NCI-H2029 treated with DMSO at 0.1 percent for 48 hours (cell line): ENCODE measurements at places on chromosomes 16 and 17.

- DNase-seq, result no peak
Observed at GRCh38 chr16:47258874-47259461, 115.2 kb upstream of the NETO2 start.

- no peak for DNase-seq
Observed at GRCh38 chr16:78277321-78278055, 178.0 kb downstream of the WWOX start.

DNA sequence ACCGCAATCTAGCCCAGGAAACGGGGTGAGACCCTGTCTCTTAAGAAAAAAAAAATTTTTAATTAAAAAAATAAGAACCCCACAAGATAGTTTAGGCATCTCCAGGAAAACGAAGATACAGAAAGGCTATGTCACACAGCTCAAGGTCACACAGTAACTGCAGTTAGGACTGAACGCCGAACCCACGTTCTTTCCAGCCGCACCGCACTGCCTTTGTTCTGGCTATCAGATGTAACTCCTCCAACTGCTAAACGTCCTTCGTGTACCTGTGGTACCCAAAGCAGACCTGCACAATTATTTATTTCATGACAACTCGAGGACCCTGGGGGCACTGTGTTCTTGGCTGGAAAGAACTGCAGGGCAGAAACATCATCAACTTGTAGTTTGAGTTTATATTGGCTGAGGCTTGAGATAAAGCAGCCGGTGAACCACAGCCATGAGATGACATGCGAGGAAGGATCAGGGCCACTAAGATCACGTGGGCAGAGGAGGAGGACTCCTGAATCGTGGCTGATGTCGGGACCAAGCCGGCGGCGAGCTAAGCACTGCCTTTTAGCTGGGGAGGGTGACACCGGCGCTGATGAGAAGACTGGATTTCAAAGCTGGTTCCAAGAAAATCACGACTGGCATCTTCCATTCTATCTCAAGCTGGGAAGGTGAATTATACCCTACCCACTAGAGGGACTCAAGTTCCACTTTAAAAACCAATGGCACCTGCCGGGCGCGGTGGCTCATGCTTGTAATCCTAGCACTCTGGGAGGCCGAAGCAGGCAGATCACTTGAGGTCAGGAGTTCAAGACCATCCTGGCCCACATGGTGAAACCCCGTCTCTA is 20.7 kb upstream of the MNT start:
- DNase-seq, result no peak

DNA sequence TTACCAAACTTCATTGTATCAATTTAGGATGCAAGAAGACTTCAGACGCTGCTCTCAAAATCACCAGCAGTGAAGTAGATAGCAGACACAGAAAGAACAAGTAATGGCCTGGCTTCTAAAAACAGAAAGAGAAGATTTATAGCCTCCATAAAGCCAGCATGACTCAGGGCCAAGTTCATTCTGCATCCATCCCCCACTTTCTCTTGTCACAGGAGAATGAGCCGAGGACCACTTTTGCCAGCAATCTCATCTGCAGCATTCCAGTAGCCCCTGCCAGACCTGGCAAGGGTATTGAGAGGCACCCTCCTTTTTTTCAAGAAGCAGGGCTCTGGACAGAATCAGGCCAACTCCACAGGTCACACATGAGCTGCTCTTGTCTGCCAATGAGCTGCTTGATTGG is 355.4 kb upstream of the SOX9 start:
- no peak for DNase-seq

GRCh38 chr16:12290868-12291267 is 314.3 kb downstream of the SNX29 start:
- no peak for DNase-seq

GRCh38 chr17:81347437-81347836 is 47.8 kb upstream of the BAHCC1 start:
- no peak for DNase-seq

DNA sequence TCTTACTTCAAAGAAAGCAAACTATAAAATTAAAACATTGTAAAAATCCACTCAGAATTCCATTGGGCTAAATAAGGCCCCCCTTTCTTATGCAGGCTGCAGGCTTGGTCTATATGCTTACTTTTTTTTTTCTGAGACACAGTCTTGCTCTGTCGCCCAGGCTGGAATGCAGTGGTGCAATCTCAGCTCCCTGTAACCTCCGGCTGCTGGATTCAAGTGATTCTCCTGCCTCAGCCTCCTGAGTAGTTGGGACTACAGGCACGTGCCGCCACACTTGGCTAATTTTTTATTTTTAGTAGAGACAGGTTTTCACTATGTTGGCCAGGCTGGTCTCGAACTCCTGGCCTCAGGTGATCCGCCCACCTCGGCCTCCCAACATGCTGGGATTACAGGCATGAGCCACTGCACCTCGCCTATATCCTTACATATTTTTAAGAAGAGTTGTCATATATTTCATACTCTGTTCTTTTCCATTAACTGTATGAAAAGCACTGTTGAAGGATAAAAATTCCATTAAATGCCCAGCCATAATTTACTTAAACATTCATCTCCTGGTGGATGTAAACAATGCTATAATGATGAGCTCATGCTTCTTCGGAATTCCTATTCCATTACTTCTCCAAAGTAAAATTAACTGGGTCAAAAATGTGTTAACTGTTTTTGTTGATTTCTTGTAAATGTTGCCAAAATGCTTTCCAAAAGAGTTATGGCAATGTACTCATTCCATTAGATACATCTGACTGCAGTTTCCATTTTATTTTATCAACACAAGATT is 17.8 kb downstream of the SNN start:
- DNase-seq, result no peak

- DNase-seq, result no peak
Observed at GRCh38 chr17:19311421-19312215, 50.9 kb downstream of the B9D1 start.
